ENCODE measurements at places on chromosomes 1 and 21. TPM values are rescaled to one million over a fixed set of nuclear protein-coding genes. Genes with fewer than 3 reads are reported as not detected.
A peak's percentile ranks its signal among the peaks of the same experiment; 100 is the strongest.

The ASPM gene
- total RNA-seq = 6.6 TPM

The GJA9 gene
- not detected for total RNA-seq

The CEP85 gene
- total RNA-seq = 18.2 TPM

The SYPL2 gene
- total RNA-seq = 0.75 TPM

The CFAP74 gene
- not detected for total RNA-seq

The LAD1 gene
- total RNA-seq = not detected

The TMCO1 gene
- 98.6 TPM for total RNA-seq

The AGMAT gene
- total RNA-seq = 0.82 TPM

The NR1I3 gene
- not detected for total RNA-seq

The MCM3AP gene
- 86.4 TPM for total RNA-seq

The TAF1A gene
- 3.3 TPM for total RNA-seq

DNA sequence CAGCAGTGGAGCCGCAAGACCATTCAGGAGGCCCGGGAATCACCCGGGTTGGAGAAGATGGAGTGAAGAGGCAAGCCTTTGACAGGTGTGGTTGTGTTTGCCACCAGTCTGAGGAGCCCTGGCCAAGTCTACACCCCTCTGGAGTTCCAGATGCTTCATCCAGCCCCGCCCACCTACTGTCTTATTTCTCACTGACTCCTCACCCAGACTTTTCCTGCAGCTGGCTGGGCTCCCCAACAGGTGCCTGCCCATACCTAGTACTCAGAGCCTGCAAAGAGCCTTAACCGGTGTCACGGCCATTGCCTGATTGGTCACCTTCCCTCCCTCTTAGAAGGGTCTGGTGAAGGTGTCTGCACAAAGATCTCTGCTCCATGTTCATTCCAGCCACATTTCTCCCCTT, 16.0 kb downstream of the SLC9A1 start:
- no peak for DNase-seq

DNA sequence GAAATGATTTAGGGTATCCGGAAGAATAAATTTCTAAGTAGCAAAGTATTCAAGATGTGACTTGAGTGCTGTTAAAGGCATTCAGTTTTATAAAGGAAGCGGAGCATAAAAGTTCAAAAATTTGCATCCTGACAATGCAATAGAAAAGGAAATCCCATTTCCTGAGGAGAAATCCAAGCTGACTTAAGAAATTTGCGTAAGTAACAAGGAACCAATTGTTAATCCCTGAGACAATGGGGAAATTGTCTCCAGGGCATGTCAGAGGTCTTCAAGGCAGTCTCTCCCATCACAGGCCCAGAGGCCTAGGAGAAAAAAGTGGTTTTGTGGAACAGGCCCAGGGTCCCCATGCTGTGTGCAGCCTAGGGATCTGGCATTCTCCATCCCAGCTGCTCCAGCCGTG, 416.0 kb downstream of the PRDM2 start:
- no peak for DNase-seq

DNA sequence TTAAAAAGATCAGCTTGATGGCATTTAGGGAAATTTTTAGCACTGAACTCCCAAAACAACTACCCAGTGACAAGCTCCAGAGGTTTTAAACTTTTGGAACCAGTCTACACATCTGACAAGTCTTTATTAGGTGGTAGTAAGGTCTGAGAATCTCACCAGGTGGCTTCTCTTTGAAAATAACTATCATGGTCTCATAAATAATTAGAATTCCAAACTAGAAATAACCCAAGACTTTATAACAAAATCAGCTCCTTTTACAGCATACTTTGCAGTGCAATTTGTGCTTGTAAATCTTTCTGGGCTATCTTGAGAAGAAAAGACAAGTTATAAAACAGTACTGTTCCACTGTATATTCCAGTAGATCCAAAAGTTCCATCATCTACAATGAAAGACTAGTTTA, 108.7 kb downstream of the LTN1 start:
- DNase-seq = no peak

GRCh38 chr1:41812453-41812852, 106.3 kb downstream of the HIVEP3 start:
- no peak for DNase-seq

DNA sequence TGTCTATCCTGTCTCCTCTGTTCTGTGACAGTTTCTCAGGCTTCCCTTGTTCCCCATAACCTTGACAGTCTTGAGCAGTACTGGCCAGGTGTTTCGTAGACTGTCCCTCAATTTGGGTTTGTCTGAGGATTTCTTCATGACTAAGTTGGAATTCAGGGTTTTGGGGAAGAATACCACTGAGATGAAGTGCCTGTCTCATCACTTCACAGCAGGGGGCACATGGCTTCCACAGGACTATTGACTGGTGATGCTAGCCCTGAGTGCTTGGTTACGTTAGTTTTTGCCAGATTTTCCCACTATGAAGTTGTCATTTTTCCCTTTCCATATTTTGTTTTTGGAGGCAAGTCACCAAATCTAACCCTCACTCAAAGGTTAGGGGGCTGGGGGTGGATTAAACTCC, 45.7 kb downstream of the CDCP2 start:
- DNase-seq = no peak

- no peak for DNase-seq
These were observed 1360.4 kb downstream of the BRINP3 start for GRCh38 chr1:189117072-189117770.

DNA sequence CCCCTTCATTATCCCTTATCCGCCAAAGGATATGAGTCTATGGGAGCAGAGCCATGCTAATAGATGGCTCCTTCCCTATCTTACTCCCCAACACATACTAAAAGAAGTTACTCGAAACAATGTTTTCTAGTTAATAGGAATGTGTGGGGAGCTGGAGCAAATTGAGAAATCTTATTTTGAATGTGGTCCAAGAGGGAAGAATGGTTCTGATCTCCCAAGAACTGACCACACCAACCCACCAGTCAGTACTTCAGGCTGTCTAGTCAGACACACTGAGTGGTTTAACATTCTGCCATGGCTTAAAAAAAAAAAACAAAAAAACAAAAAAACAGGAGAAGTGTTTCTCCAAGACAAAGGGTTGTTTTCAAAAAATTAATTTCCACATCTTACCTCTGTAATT, 31.5 kb upstream of the DNASE2B start:
- no peak for DNase-seq

- DNase-seq = no peak
These were observed 320.2 kb upstream of the NFIA start for GRCh38 chr1:60762176-60762575.

DNA sequence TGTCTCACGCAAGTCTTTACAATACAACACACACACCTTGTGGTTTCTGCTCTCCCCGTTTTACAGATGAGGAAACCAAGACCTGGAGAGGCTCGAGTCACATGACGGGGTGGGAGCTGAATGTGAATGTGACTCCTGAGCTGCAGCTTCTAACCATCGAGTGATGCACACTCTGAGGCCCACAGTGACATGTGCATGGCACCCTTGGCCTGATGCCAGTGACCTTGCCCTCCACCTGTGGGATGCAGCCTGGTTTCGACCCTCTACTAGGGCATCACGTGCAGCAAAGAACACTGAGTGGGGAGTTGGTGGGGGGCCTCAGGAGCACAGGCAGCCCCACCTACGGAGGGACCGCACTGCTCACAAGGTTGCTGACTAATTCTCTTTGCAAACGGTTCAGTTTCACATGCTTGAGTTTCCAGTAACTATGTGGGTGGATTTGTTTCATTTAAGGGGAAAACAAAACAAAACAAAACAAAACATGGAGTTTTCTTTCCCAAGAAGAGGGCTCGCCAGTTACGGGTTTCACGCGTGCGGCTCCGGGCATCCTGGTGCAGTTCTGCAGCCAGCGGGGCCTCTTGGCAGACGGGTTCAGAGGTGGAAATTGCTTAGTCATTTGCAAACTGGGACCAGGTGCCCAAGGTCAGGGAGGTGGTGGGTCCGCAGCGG, 22.9 kb downstream of the SPSB1 start:
- DNase-seq = no peak

DNA sequence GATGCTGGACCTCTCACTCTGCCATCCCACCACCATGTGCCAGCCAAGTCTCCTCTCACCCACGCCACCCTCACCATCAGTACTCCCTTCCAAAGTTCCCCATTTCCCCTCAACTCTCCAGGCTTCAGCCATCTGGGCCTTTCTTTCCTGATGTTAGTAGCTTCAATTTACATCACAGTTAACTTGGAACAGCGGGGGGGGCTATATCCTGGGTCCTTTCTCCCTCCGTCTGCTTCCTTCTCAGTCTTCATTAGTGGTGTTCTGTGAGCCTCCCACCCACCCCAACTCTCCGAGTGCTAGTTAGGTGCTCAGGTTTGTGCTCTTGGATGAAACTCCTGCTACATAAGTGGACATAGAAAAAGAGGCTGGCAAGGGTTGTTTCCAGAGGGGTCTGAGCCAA, 31.9 kb downstream of the KCNC4 start:
- DNase-seq = no peak

GRCh38 chr1:246265481-246265880, 241.6 kb downstream of the SMYD3 start:
- DNase-seq = no peak

DNA sequence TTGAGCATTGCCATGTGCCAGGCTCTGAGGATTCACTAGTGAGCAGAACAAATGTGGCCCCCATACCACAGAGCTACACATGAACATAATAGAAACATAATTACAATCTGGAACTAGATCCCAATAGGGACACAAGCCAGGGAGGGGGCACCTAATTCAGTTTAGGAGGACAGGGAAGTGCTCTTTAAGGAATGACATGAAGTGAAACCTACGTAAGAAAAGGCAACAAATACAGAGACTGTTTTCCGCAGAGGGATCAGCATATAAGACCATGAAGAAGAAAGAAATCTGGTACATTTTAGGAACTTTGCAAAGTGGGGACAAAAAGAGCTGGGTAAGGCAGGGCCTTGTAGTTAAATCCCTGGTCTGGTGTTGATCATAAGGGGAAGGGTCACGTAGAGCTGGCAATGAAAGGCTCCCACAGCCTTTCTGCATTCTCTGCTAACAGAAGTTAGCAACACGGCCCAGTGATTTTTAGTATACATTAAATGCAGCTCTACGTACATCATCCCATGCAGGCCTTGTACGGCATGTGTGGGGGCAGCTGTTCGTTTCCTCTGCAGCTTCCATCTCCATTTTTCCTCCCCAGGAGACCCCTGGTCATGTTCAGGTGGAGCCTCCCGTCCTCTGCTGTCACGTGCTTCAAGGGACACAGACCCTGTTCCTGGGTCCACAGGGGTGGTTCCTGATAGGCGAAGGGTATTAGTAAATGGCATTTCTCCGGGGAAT, 26.8 kb upstream of the SLC30A1 start:
- DNase-seq = no peak

DNA sequence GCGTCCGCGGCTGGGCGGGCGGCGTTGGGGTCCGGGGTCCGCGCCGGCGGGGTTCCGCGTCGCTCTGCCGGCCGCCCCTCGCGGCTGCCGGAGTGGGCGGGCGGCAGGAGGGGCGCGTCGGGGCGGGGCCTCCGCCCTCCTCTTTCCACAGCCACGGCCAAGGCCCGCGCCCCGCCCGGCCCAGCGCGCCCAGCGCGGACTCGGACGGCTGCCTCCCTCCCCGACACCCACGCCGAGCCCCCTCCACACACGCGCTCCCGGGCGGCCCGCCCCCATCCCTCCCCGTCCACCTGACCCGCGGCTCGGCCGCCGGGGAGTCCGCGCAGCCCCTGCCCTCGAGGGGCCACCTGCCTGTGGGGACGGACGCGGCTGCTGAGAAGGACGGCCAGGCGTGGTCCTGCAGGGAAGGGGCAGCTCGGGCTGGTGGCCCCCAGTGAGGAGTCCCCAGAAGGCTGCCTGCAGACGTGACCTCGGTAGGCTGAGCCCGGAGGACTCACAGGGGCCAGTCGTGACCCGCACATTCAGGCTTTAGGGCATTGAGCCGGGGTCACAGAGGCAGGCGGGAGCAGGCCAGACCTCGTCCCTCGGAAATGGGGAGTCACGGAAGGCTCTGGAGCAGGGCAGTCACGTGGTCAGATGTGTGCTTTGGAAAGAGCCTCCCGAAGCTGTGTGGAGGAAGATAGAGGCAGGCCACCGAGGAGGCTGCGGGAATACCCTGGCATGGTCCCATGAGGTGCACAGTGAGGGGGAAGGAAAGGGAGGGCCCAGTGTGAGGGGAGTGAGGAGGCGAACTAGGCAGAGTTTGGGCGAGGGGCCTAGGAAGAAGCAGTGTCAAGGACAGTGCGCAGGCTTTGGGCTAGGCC, at the start of gene COL8A2:
Gene COL8A2, minus strand, starts transcription at position 94 of the 863 bp plus-strand sequence. CDS start 24,980 bp downstream, outside the sequence.
- DNase-seq = no peak

- no peak for DNase-seq
These were observed 58.1 kb downstream of the NME7 start for GRCh38 chr1:169309178-169310166.

DNA sequence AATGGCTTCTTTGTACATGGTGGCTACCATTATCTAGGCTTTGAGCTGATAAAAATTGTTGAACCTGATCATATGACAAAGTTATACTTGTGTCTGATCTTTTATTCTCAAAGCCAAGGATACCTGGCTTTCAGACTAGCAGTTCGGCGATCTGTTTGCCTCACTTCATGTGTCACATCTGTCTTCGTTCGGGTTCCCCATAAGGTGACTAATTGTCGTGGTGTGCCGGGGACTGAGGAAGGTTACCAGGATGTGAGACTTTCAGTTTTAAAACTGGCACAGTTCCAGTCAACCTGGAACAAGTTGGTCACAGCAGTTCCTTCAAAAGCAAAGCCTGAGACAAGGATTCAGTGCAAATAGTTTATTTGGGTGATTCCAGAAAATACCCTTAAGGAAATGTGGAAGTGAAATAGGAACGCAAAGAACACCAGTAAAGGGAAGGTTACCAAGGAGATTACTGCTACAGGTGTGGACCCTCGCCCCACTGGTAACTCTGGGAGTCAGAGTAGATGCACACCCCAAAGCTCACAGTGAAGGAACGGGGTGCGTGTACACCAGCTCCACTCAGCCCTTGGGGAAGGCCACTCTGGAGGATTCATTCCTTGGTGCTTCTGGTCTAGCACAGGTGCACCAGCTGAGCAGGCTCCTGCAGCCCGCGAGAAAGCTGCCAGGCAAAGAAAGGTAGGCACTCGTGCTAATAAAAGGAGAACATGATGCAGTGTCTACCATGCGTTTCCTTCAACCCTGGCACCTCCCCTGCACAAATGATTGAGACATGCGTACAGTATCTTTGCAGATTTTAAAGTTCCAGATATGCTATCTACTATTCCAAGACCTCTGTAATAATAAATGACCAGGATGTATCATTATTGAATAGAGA, 69.0 kb downstream of the VWA5B1 start:
- peak; percentile 44 for DNase-seq

GRCh38 chr1:234980645-234981396, 147.8 kb downstream of the TOMM20 start:
- DNase-seq = peak; percentile 86

GRCh38 chr1:100452641-100453040, 85.3 kb upstream of the GPR88 start:
- no peak for DNase-seq

GRCh38 chr21:41429305-41429704, 3.3 kb downstream of the MX1 start:
- DNase-seq = no peak

- no peak for DNase-seq
These were observed 1623.3 kb upstream of the B3GALT2 start for GRCh38 chr1:194809665-194810064.

GRCh38 chr1:171798311-171798710, 16.9 kb downstream of the METTL13 start:
- no peak for DNase-seq
